Lower lobe of right lung (tissue), 2 donors: ENCODE measurements at places on chromosomes 2 and 18.
A peak's percentile ranks its signal among the peaks of the same experiment; 100 is the strongest.

DNA sequence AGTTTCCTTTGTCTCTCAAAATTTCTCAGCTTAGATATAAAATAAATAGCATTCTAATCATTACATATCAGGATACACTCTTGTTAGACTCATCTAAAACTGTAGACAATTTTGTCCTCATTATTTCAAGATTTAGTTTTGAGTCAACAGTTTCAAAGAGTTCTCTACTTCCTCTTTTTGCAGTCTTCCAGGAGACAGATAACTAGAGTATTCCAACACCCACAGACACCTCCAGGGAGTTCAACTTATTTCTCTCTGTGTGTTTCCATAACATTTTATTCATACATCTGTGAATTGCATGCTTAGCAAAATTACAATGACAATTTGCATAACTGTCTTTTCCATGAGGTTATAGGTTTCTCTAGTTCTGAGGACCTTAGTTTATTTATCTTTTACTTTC lies 166.6 kb upstream of the HNMT start:
- no peak for DNase-seq

- peak; percentile 11 for DNase-seq
Measured at GRCh38 chr18:79786304-79786703, 11.4 kb upstream of the KCNG2 start.

DNA sequence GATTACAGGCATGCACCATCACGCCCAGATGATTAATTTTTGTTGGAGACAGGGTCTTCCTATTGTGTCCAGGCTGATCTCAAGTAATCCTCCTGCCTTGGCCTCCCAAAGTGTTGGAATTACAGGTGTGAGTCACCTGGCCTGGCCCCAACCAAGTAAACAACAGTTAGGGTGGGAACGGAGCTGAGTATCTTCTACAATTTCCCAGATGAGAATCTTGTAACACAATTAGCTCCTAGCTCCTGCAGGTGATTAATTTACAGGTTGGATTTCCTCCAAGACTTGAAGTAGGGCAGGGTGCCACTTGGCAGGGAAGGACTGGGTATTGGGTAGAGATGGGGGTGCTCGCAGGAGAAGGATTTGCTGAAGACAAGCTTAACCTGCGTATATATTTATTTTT lies 17.8 kb downstream of the NLRC4 start:
- DNase-seq = no peak

DNA sequence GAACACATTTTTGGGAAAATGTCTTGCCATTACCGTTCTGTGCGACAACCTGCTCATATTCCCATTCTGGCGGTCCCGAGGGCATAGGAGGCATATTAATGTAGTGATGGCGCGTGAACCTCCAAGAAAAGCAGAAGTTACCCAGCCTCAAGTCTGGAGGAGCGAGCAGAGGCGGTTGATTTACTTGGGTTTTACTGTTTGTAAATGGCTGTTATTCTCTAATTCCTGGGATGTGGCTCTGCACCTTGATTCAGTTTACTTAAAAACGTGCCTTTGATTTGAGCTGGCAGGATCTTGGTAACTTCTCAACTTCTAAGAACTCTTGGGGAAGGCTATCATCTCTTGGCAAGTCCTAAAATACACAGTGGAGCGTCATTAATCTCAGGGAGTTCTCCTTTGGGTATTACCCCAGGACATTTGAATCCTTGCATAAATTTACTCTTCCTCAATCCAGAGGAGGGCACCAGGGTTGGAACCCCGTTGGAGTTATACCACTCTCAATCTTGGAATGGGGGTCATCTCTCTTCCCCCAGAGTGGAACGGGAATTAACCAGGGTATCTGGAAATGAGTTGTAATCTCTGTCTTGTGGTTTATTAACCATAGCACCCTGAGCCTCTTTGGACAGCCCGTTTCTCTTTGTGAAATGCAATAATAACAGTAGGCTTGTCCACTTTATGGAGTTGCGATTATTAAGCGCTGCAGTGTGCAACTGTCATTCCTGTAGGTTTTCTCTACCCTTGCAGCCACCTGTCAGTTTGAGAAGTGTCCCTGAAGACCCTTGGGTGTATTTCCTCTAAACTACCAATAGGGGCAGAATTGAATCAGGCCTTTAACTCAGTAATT lies 2.1 kb downstream of the HK2 start:
- no peak for DNase-seq

DNA sequence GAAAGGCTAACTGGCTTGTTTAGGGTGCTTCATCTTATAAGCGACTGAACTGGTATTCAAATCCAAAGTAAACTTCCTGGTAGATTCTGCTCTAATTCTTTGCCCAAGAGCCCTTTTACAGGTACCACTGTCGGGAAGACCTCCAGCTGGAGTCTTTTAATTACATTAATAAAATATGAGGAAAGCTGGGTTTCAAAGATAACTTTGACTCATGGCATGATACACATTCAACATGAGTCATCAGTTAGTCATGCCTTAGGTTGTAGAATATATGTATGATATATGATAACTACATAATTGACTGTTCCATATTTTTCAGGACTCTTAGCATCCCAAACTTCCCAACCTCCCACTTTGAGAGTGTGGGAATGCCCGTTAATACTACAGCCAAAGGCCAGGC lies 32.3 kb downstream of the ZCCHC2 start:
- DNase-seq = no peak

GRCh38 chr2:100588071-100588786 lies 25.4 kb downstream of the PDCL3 start:
- DNase-seq = no peak

GRCh38 chr2:196839574-196839973 lies 30.4 kb upstream of the C2orf66 start:
- no peak for DNase-seq

GRCh38 chr2:219769090-219769910 lies 141.9 kb downstream of the SLC4A3 start:
- DNase-seq = no peak

DNA sequence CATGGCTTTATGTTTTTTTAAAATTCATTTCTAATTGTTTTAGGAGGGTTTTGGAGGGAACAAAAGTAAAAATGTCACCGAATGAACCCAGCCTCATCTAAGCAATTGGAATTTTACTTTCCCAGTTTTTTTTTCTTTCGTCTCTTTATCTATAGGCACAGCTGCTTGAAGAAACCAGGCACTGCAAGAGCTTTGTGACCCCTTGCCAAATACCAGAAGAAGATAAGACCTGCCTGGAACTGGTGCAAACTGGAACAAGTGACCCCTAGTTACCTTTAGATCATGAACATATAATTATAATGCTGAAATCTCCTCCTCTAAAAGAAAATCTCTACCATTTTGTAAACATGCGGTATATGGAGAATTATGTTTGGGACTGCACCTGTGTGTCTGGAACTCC lies 100.9 kb downstream of the TSN start:
- DNase-seq = no peak

DNA sequence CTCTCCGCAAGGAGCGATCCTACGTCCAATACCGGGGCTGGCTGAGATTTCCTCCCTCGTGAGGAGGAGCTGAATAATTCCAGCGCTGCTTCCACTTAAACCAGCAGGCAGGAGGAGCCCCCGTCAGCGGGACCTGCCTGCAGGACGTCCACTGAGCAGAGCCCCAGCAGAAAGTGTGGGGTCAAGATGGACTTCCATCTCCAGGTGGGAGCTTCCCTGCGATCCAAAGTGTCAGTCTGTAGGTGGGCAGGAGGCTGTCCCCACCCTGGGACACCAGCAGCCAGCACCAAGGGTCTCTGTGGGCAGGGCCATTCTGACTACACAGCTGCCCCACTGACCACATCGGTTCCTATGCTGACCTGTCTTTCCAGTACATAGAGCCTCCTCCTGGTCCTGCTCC lies 462 bp upstream of the OTOS start:
- DNase-seq = peak; percentile 17

GRCh38 chr18:28984731-28985130 lies 807.8 kb upstream of the CDH2 start:
- no peak for DNase-seq

- DNase-seq = no peak
Measured at GRCh38 chr2:219912491-219912921, 285.1 kb downstream of the SLC4A3 start.

- DNase-seq = peak; percentile 34
Measured at GRCh38 chr18:79914614-79915160, 36.8 kb downstream of the SLC66A2 start.

DNA sequence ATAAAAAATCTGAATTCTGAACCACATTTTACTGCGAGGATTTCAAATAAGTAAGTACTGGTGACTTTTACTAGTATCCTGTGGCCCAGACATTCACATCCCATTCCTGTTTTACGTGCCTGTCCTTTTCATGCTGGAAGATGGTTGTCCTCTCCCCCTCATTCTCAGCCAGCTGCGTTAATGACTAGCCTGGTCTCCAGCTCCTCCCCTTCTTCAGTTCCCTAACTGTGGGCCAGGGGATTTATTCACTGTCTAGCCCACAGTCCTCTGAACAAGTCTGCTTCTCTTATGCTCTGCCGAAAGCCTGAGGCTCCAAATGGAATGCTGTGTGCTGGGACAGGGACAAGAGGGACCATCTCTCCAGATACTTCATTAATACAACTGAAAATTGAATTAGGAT lies 373.9 kb downstream of the PTPRM start:
- DNase-seq = no peak

- DNase-seq = no peak
Measured at GRCh38 chr2:114609801-114610200, 167.4 kb downstream of the DPP10 start.

- peak; percentile 23 for DNase-seq
Measured at GRCh38 chr2:120852200-120852815, 116.6 kb downstream of the GLI2 start.

- DNase-seq = no peak
Measured at GRCh38 chr2:184564092-184564491, 34.2 kb upstream of the ZNF804A start.

GRCh38 chr18:28466204-28466603 lies 289.3 kb upstream of the CDH2 start:
- DNase-seq = no peak

GRCh38 chr2:209988010-209988409 lies 14.4 kb upstream of the RPE start:
- DNase-seq = no peak

GRCh38 chr2:98455494-98455976 lies 10.9 kb downstream of the INPP4A start:
- DNase-seq = no peak
